GM12891 (cell line): ENCODE measurements at places on chromosomes 2 and 18.

GRCh38 chr18:4842751-4843150, 354.3 kb downstream of the AKAIN1 start:
- DNase-seq, result no peak

DNA sequence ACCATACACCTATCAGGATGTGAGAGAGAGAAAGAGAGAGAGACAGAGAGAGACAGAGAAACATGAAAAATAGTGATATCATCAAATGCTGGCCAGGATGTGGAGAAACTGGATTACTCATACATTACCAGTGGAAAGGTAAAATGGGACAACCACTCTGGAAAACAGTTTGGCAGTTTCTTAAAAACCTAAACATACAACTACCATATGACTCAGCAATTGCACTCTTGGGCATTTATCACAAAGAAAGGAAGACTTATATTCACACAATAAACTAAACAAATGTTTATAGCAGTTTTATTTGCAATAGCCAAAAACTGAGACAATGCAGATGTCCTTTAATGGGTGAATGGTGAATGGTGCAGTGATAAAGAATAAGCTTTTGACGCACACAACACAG, 29.1 kb downstream of the SLC4A3 start:
- no peak for DNase-seq

GRCh38 chr2:105287692-105288091, 41.8 kb downstream of the TGFBRAP1 start:
- no peak for DNase-seq

- DNase-seq, result no peak
These were observed 68.8 kb downstream of the WDSUB1 start for GRCh38 chr2:159217676-159218075.

GRCh38 chr2:69945441-69945840, 16.0 kb downstream of the ASPRV1 start:
- DNase-seq, result no peak

GRCh38 chr2:88933980-88934379, 242.5 kb downstream of the RPIA start:
- no peak for DNase-seq

GRCh38 chr18:25560369-25560768, 208.4 kb upstream of the ZNF521 start:
- DNase-seq, result no peak

- DNase-seq, result no peak
These were observed 253.9 kb downstream of the AGAP1 start for GRCh38 chr2:235747786-235748091.

DNA sequence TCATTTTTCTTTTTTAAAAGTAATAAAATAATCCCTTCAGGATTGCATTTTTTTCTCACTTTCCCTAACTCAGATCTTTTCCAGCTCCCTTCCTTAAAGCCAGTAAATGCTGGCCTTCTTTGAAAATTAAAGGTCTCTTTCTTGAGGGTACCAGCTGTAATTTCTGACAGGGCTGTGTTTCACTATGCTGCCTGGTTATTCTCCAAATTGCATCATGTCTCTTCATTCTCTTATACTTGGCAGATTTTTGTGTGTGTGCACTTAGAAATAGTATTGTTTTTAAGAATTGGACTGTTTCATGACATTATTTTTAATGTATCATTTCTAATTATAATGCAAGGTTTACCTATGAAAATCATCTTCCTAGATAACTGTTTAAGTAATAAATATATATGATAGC, 72.0 kb upstream of the EPB41L5 start:
- no peak for DNase-seq

DNA sequence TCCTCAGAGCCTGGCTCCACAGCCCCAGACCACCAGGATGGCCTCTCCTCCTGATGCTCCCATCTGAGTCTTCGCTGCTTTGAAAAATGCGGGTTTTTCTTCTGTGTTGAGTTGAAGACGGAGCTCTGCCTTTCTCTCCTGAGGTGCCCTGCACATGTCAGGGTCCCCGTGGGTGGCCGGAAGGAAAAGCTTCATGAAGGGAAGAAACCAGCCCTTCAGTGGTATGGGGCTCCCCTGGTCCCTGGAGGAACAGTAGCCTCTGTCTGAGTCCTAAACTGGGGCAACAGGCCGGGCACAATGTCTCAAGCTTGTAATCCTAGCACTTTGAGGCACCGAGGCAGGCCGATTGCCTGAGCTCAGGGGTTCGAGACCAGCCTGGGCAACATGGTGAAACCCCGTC, 54.7 kb upstream of the CAB39 start:
- no peak for DNase-seq

- no peak for DNase-seq
These were observed 8.5 kb downstream of the ONECUT2 start for GRCh38 chr18:57443702-57444101.

DNA sequence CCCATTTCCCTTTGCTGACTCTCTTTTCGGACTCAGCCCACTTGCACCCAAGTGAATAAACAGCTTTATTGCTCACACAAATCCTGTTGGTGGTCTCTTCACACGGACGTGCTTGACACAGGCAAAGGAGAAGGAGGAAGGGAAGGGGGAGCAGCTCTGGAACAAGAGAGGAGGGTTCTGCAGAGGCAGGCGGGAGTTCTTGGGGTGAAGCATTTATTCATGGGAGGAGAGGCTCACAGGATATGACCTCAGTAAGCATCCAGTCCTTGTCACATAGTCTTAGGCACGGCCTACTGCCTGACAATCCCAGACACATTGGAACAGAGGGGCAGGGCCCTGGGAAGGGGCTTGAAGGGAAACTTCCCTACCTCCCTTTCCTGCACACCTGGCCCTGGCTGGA, 171.7 kb upstream of the HS6ST1 start:
- no peak for DNase-seq

DNA sequence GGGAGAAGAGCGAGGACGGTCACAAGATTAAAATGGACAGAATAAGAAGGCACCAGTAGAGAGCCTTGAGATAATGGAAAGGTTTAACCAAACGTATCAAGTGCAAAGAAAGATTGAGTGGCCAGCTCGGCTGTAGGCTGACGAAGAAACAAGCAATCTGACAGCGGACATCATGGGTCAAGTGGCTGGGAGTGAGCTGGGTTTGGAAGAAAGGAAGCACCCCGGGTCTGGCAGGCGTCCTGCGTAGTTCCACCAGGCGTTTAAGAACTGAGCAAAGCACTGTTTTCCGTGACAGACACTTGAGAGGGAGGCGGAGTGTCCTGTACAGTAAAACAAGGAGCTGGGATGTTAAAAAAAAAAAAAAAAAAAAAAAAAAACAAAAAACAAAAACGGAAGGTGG, 27.1 kb downstream of the DAPL1 start:
- no peak for DNase-seq

- no peak for DNase-seq
These were observed 48.4 kb upstream of the TMEM247 start for GRCh38 chr2:46430992-46431391.

DNA sequence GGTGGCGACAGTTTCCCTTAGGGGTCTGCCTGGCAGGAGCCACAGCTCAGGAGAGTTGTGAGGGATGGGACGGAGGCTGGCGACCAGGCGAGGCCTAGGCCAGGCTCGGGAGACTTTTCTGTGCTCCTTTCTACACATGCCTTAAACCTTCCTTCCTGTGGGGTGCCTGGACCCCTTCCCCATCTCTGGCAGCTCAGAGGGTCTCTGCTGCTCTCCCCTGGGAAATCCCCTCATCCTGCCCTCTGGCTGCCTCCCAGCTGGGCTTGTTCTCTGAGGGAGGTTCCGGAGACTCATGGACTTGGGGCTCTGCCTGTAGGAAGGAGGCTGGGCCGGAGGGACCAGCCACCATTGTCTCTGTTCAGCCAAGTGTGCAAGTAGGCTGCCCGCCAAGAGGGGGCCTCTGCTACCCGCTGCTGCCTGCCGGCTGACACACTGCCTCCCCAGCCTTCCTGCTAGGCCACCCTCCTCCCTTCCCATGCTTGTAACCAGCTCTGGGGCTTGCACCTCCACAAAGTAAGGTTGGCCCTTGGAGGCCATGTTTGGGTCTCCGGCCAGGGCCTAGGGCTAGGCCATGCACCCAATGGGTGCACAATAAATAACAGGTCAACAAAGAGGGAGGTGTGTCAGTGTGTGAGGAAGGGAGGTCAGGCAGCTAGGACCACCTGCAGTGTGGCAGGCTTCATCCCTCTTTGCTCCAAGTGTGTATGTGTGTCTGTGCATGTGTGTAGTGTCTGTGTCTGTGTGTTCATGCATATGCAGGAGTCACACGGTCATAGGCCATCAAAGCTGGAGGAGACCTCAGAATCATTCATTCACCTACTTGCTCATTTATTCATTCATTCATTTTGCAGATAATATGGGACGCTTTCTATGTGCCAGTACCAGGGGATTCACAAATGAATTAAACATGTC, 28.8 kb downstream of the PSD4 start:
- no peak for DNase-seq

GRCh38 chr18:7824970-7825369, 257.9 kb downstream of the PTPRM start:
- no peak for DNase-seq

DNA sequence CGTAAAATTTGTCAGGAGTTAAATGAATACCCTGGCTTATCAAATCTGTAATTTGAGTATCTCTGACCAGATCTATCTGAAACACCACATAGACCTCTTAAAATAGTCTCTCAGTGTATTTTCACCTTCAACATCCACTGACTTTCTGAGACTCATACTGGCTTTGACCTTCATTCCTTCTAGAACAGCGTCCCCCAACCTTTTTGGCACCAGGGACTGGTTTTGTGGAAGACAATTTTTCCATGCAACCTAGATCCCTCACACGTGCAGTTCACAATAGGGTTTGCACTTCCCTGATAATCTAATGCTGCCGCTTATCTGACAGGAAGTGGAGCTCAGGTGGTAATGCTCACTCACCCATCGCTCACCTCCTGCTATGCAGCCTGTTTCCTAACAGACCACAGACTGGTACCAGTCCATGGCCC, 3.2 kb downstream of the NBAS start:
- no peak for DNase-seq

- DNase-seq, result peak; percentile 37
These were observed 38.0 kb downstream of the CABYR start for GRCh38 chr18:24176727-24177416.

GRCh38 chr2:233373316-233373715, 19.0 kb downstream of the DGKD start:
- DNase-seq, result no peak

- no peak for DNase-seq
These were observed 57.3 kb downstream of the TWIST2 start for GRCh38 chr2:238905224-238905623.

DNA sequence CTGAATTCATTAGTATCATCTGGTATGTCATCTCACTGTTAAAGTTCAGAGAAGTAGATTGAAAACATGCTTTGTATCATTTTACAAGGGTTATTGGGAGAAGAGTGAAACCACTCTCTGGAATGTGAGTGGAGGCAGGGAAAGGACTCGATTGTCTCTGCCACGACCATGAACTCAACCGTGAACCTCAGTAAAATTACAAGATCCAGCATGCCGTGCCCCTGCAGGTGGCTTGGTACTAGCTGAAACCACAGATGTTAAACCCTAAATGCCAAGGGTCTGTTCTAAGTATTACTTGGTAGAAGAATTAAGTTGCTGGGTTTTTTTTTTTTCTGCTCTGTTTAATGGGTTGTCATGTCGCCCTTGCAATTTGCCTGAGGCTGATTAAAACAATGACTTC, 197.2 kb downstream of the MYO3B start:
- DNase-seq, result no peak

DNA sequence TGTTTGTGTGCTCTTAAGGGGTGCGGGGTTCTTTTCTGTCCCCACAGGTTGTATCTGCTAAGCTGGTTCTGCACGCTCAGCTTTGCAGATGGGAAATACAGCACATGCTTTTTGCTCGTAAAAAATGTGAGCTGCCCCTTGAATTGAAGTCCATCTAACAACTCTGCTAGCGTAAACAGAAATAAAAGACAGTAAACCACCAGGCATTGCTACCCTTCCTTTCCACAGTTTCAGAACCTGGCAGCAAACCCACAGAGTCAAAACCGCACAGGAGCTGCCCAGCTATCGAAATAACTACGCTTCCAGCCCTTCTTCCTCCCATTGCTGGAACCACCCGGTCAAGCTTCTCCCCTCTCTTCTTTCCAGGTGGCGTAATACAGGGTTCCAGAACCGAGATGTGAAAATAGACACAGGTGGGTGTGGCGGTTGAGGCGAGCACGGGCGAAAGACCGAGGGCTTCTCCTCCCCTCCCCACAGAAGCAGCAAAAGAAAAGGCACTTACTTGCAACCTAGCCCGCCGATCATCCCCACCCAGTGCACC, 479 bp downstream of the SCN9A start:
- no peak for DNase-seq

DNA sequence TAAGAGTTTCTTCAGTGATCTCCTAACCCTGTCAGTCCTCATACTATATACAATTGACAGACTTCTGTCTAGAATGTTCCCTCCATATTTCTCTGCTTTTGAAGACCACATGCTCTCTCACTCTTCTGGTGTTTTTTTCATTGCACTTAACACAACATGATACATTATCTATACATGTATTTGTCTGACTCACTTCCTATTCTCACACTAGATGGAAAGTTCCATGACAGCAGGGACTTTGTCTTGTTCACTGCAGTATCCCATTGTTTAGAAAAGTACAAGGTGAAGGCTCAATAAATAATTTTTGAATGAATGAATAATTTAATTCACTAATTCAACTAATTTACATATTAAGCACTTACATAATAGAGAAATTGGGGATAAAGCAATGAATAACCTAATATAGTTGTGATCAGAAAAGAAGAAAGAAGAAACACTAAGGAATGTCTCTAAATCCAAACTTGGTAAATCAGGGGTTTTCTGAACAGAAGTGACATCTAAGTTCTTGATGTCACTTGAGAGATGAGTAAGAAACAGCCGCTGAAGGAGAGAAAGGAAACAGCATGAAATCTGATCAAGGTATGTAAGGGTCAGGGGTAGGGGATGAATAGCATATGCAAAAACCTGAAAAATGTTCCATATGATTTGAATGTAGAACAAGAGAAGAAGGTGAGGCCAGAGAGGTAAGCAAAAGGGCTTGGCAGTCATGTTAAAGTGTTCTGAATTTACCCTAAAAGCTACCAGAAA, 42.4 kb downstream of the MBD2 start:
- DNase-seq, result no peak

DNA sequence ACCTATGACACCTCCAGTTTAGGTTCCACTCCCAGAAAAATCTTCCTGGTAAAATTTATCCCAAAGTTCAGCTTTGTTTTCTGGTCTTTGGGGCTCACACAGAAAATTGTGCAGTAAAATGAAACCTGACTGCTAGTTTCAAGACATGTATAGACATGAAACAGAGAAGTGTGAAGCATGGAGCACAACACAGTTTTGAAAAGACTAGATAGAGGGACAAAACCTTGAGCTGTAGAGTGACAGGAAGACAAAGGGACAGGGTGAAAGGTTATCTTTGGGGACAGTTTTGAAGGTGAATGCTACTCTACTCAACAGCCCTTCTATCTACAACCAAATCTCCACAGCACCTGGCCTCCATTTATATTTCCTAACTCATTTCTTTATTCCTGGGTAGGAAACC, 352.6 kb downstream of the RBM43 start:
- no peak for DNase-seq

- DNase-seq, result no peak
These were observed 289.3 kb upstream of the TNP1 start for GRCh38 chr2:217149087-217149660.

- DNase-seq, result peak; percentile 44
These were observed 1.0 kb upstream of the ZNF532 start for GRCh38 chr18:58863539-58864145.
